Peyer's patch (tissue), 4 donors: ENCODE measurements at places on chromosomes 6 and 20. TPM values are rescaled to one million over a fixed set of nuclear protein-coding genes. Genes with fewer than 3 reads are reported as not detected.

The SNX3 gene
- 93.7 TPM for total RNA-seq

GRCh38 chr20:59640267-59640666 lies 35.9 kb downstream of the PHACTR3 start:
- H3K36me3 ChIP-seq = no peaks in the 10 kb centered on the region
- H3K27ac ChIP-seq = no peak overlapping the region
- no peak overlapping the region for H3K4me3 ChIP-seq
- H3K27me3 ChIP-seq = no peaks in the 10 kb centered on the region
- no peaks in the 10 kb centered on the region for H3K4me1 ChIP-seq

The NRN1 gene
- 2.8 TPM for total RNA-seq

The BPIFB3 gene
- not detected for total RNA-seq

DNA sequence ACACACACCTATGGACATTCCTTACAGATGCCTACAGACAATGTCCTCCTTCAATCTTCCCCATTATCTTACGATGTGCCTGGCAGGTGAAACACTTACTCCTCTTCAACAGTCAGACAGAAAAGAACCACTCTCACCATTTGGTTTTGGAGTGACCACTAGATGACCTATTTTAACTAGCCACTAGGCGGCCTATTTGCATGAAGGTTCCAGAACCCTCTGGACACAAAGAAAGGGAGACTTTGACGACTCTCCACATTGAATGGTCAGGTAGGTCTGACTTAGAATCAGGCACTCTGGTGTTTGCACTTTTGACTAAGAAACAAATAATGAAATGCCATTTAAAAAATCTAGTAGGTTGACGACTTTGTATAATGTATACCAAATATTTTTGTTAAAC lies 42.0 kb downstream of the PNLDC1 start:
- H3K27ac ChIP-seq = no peak overlapping the region
- no peak overlapping the region for H3K4me3 ChIP-seq
- no peak for DNase-seq
- no peaks in the 10 kb centered on the region for H3K4me1 ChIP-seq

DNA sequence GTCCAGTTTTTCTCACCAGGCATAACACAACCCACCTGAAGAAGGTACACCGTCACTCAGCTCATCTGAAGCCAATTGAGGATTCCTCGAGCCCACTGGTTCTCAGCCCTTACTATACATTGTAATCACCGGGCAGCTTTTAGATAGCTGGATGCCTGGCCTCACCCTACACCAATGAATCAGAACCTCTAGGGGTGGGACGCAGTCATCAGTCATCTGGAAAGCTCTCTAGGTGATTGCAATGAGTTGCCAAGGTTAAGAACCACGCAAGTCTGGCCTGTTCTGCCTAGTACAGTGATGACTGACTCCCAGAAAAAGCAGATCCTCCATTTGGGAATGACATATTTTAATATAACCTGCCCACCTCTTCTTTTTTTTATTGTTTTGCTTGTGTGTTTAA lies 41.1 kb downstream of the MC3R start:
- no peaks in the 10 kb centered on the region for H3K27me3 ChIP-seq
- H3K4me1 ChIP-seq = no peaks in the 10 kb centered on the region
- no peaks in the 10 kb centered on the region for H3K36me3 ChIP-seq
- no peak for DNase-seq

DNA sequence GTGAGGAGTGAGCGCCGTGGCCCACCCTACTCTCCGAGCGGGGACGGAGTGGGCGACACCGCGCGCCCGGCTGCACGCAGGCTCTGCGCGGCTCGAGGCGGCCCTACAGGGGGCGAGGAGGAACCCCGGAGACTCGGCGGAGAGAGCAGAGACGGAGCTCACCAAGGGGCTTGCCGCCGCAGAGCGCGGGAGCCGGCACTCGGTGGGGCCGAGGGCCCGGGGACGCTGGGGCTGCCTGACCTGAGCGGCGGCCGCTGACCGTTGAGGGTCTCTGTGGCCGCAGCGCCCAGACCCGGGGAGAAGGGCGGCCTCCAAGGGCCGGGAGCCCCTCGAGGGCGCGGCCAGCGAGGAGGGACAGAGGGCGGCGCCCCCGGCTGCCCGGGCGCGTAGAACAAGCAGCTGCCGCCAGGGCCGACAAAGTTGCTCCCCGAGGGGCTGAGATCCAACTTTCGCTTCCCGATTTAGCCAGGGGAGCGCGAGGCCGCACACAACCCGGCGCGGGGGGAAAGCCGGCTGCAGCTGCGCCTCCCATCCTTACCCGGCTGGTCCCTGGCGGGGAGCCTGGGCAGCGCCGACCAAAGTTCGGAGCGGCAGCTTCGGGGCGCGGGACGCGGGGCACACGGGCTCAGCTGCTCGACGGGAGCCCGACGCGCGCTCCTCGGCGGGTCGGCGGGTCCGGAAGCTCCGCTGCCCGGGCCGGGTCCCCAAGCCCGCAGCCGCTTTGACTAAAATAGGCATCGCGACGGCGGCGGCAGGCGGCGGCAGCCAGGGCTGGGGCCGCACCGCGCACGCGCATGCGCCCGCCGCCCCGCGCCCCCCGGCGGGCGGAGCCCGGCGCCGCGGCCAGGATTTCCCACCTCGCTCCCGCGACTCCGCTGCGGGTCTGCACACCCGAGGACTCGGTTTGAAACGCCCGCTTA lies 43.1 kb downstream of the POPDC3 start:
- no peak for DNase-seq
- peak overlapping the region; percentile 65 for H3K27ac ChIP-seq

GRCh38 chr6:98200084-98200483 lies 634.3 kb upstream of the POU3F2 start:
- DNase-seq = no peak
- no peaks in the 10 kb centered on the region for H3K4me1 ChIP-seq
- H3K36me3 ChIP-seq = no peaks in the 10 kb centered on the region
- no peak overlapping the region for H3K27ac ChIP-seq
- no peak overlapping the region for H3K4me3 ChIP-seq

DNA sequence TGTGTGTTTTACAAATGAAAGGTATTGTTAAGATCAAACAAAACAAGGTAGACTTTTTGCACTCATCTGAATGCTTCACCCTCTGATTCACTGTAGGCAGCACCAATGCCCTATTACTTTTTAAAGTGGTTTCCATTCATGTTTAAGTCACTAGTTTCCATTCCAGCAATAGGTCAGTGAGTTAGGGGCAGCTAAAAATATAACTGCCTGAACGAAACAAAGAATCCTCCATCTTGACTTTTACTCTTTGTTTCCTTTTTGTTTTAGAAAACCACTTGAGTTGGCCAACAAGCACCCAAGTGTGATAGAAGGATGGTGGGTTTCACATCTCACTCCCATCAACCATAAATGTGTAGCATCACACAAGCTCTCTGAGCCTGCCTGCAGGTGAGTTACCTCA lies 25.5 kb downstream of the CLIC5 start:
- H3K36me3 ChIP-seq = no peaks in the 10 kb centered on the region
- H3K27me3 ChIP-seq = no peaks in the 10 kb centered on the region
- peaks cover 18% of the 10 kb centered on the region for H3K4me1 ChIP-seq
- DNase-seq = no peak
- H3K27ac ChIP-seq = no peak overlapping the region

DNA sequence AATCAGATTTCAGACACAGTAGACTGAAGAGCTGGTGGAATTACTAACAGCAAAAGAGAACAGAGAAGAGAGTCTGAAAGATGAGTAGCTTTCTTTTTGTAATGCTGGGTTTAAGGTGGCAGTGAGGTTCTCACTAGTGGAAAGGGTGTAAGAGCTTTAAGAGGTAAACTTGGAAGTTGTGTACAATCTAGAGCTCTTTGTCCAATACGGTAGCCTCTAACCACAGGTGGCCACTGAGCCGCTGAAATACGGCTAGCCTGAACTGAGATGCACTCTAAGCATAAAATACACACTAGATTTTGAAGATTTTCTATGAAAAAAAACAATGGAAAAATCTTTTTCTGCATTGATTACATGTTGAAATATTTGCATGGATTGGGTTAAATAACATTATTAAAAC lies 4.0 kb downstream of the ELOVL2 start:
- H3K27me3 ChIP-seq = no peaks in the 10 kb centered on the region
- H3K4me1 ChIP-seq = peaks cover 9% of the 10 kb centered on the region
- no peak for DNase-seq
- no peaks in the 10 kb centered on the region for H3K36me3 ChIP-seq

- no peaks in the 10 kb centered on the region for H3K27me3 ChIP-seq
- no peaks in the 10 kb centered on the region for H3K4me1 ChIP-seq
- DNase-seq = no peak
- H3K4me3 ChIP-seq = no peak overlapping the region
- no peak overlapping the region for H3K27ac ChIP-seq
Measured at GRCh38 chr6:154378518-154378917, 21.9 kb upstream of the IPCEF1 start.

GRCh38 chr6:81894788-81895271 lies 142.3 kb upstream of the TENT5A start:
- DNase-seq = no peak
- no peaks in the 10 kb centered on the region for H3K27me3 ChIP-seq
- peaks cover 8% of the 10 kb centered on the region for H3K4me1 ChIP-seq
- no peak overlapping the region for H3K4me3 ChIP-seq
- H3K27ac ChIP-seq = no peak overlapping the region
- H3K36me3 ChIP-seq = no peaks in the 10 kb centered on the region

The SLC17A4 gene
- 92.9 TPM for total RNA-seq

DNA sequence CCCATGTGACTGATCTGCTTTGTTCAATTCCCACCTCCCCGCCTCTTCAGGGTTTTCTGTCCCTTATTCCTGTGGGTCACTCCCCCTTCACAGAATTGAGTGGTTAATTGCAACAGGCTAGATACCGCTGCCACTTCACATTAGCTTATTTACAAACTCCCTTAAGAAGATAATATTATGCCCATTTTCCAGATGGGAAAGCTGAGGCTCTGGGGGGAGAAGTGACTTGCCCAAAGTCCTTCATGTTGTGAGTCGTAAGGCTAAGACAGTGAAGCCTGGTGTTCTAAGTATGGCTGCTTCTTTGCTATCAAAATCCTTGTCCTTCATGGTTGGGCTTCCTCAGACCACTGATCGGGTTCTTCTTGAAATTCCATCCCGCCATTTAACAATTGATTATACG lies 39.9 kb upstream of the PBOV1 start:
- no peaks in the 10 kb centered on the region for H3K27me3 ChIP-seq
- H3K36me3 ChIP-seq = peaks cover 6% of the 10 kb centered on the region
- no peak for DNase-seq
- no peak overlapping the region for H3K4me3 ChIP-seq
- no peak overlapping the region for H3K27ac ChIP-seq
- no peaks in the 10 kb centered on the region for H3K4me1 ChIP-seq

- no peaks in the 10 kb centered on the region for H3K27me3 ChIP-seq
- no peak overlapping the region for H3K27ac ChIP-seq
- no peaks in the 10 kb centered on the region for H3K4me1 ChIP-seq
- no peak for DNase-seq
- H3K36me3 ChIP-seq = no peaks in the 10 kb centered on the region
Measured at GRCh38 chr6:41984623-41985022, 43.0 kb upstream of the CCND3 start.

GRCh38 chr20:52619101-52619500 lies 353.1 kb upstream of the TSHZ2 start:
- H3K27me3 ChIP-seq = no peaks in the 10 kb centered on the region
- no peak overlapping the region for H3K27ac ChIP-seq
- no peaks in the 10 kb centered on the region for H3K4me1 ChIP-seq
- H3K36me3 ChIP-seq = no peaks in the 10 kb centered on the region
- H3K4me3 ChIP-seq = no peak overlapping the region
- no peak for DNase-seq

- no peak overlapping the region for H3K4me3 ChIP-seq
- no peaks in the 10 kb centered on the region for H3K27me3 ChIP-seq
- no peaks in the 10 kb centered on the region for H3K36me3 ChIP-seq
- DNase-seq = no peak
Measured at GRCh38 chr6:97524811-97525210, 241.8 kb upstream of the MMS22L start.

DNA sequence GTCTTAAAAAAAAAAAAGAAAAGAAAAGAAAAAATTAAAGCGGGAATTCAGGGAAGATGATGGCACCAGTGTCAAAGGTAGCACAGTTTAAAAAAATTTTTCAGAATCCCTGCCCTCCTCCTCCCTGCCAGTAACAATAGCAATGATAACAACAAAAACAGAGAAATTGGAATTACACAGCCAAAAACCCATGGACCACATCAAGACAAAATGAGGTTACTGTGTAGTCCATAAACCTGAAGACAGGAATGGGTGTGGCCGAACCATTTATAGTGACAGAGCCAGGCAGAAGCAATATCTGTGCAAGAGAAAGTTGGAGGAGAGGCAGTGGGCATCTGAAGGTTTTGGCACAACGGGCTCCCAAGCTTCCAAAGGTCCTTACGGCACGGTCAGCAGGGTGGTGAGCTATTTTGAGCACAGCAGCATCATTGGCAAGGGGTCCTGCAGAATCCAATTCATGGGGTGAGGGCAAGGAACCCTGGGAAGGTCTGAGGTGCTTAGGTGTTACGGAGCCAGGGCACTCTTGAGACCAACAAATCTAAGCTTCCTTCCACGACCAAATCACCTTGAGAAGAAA lies 202.3 kb downstream of the GMPR start:
- no peak overlapping the region for H3K27ac ChIP-seq
- no peak overlapping the region for H3K4me3 ChIP-seq
- H3K4me1 ChIP-seq = no peaks in the 10 kb centered on the region

The TGM3 gene
- total RNA-seq = not detected

DNA sequence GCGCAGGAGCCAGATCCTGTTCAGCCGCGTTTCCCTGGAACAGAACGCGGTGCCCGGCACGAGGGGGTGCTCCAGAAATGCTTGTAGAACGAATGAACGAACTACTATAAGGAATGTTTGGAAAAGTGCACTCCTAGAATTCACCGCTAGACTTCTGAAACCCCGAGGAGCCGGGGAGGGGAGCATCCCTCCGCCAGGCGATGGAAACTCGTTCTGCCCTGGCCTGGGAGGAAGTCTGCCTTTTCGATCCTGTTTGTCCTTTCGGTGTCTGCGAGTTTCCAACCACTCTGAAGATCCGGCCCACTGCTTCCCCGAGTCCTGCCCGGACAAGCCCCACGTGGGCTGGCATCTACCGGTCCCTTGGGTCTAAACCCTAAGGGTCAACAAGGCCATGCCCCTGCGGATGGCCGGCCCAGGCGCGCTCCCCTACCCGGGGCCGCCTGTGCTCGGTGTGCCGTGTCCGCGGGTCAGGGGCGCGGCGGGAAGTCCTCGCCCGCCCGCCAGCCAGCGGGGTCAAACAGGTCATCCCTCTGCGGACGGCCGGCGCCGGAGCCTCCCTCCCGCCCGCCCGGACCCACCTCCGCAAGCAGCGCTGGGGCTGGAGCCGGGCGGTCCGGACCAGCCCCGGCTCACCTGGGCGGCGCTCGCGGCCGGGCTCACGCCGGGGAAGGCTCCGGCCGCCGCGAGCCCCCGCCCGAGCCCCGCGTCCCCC lies 526 bp downstream of the SULF2 start:
- H3K4me3 ChIP-seq = peak overlapping the region; percentile 47
- no peak for DNase-seq
- H3K27me3 ChIP-seq = no peaks in the 10 kb centered on the region

- no peak overlapping the region for H3K4me3 ChIP-seq
- no peak overlapping the region for H3K27ac ChIP-seq
- no peaks in the 10 kb centered on the region for H3K36me3 ChIP-seq
- H3K4me1 ChIP-seq = no peaks in the 10 kb centered on the region
- no peak for DNase-seq
Measured at GRCh38 chr6:161414707-161415106, 140.8 kb upstream of the AGPAT4 start.
